Activated CD8-positive, alpha-beta memory T cell treated with anti-CD3 and anti-CD28 coated beads for 1 hour (primary cell): ENCODE measurements at places on chromosomes 5 and 9.

GRCh38 chr9:100211476-100211875 is 112.4 kb downstream of the INVS start:
- no peak for DNase-seq

- DNase-seq, result no peak
These were observed 27.5 kb downstream of the GOLGA1 start for GRCh38 chr9:124913378-124913777.

- no peak for DNase-seq
These were observed 139.1 kb upstream of the STK32A start for GRCh38 chr5:147095740-147096139.

DNA sequence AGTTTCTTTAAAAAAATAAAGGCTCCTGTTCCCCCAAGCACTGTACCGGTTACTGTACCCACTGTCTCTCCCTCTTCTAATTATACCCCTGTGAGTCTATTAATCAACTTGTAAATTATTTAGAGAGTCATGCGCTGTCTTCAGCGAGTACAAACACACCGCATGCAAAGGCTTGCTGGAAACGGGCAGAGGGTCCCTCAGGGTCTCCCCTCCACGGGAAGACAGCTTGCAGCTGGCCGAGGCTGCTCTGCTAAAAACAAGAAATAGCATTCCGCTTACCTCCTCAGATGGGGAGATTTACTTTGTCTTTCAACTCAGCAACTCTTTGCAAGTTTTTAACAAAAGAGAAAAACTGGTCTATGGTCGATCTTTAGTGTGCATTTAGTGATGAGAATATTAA is 71.8 kb downstream of the AK8 start:
- DNase-seq, result no peak

DNA sequence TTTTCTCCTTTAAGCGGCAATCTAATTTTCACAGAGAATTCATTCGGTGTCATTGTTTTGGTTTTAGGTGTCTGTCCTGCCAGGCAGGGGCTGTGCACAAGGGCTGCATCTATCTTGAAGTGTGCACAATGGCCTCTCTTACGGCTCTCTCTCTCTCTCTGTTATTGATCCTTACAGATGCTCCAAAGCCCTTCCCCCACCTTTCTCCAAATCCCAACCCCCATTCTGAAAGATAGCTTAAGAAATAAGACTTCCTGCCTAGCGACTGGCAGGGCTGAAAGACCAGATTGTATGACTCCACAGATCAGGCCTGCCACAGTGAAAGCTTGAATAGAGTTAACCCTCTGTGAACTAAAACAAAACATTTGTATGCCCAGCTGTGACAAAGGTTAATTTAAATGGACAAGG is 86.5 kb upstream of the NR5A1 start:
- DNase-seq, result no peak
